ENCODE measurements at places on chromosomes 7 and 10.

- DNase-seq = no peak
These were observed 14.2 kb upstream of the HPS1 start for GRCh38 chr10:98460837-98461499.

DNA sequence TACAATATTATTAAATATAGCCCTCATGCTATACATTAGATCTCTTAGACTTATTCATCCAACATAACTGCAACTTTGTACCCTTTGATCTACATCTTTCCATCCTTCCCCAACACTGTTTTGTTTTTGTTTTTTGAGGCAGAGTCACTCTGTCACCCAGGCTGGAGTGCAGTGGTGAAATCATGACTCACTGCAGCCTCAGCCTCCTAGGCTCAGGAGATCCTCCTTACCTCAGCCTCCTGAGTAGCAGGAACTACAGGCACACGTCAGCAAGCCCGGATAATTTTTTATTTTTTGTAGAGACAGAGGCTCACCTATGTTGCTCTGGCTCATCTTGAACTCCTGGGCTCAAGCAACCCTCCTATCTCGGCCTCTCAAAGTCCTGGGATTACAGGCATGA is 53.3 kb downstream of the NT5C2 start:
- DNase-seq = no peak

- no peak for DNase-seq
These were observed 29.1 kb downstream of the TES start for GRCh38 chr7:116239434-116239833.

DNA sequence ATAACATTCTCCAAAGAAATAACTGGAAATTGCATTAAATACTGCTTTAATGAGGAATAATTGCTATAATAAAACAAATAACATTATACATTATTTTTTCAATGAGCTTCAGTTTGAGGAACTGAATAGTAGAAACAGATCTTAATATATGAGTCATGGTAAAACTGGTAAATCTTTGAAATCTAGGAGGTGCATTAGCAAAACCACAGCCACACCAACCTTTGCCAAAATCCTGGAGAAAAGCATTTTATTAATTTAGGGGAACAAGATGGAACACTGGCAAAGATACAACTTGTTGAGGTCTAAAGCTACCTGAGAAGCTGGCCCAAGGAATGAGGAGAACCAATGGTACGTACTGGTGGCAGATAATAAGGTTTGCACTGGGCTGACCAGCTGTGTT is 5.4 kb upstream of the ASL start:
- no peak for DNase-seq

GRCh38 chr10:133254421-133255120 is 16.9 kb downstream of the VENTX start:
- no peak for DNase-seq

- DNase-seq = no peak
These were observed 13.1 kb downstream of the MAT1A start for GRCh38 chr10:80276335-80276734.
